Calu3 (cell line): ENCODE measurements at places on chromosomes 3 and 15.

DNA sequence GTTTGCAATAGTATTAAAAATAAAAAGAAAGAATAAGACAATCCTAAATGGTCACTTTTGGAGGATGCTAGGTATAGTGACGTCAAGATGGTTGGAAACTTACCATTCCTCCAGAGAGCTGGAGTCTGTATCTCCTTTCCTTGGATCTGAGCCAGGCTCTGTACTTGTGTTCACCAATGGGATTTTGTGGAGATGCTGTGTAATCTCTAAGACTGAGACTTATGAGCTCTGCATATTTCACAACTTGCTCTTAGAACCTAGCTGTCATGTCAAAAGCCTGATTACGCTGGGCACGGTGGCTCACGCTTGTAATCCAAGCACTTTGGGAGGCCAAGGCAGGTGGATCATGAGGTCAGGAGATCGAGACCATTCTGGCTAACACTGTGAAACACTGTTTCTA, 126.8 kb upstream of the CLSTN2 start:
- DNase-seq: no peak

- peak; percentile 86 for DNase-seq
Observed at GRCh38 chr15:75454471-75455378, 3.2 kb upstream of the SIN3A start.

GRCh38 chr3:157310329-157311052, 126.2 kb upstream of the PTX3 start:
- DNase-seq: no peak

GRCh38 chr15:22933641-22934061, 46.5 kb downstream of the CYFIP1 start:
- DNase-seq: no peak

GRCh38 chr15:60916679-60917460, 312.2 kb downstream of the RORA start:
- DNase-seq: peak; percentile 88

- no peak for DNase-seq
Observed at GRCh38 chr3:120028271-120029047, 65.8 kb downstream of the GSK3B start.

GRCh38 chr15:88031461-88031860, 225.1 kb downstream of the NTRK3 start:
- DNase-seq: no peak

DNA sequence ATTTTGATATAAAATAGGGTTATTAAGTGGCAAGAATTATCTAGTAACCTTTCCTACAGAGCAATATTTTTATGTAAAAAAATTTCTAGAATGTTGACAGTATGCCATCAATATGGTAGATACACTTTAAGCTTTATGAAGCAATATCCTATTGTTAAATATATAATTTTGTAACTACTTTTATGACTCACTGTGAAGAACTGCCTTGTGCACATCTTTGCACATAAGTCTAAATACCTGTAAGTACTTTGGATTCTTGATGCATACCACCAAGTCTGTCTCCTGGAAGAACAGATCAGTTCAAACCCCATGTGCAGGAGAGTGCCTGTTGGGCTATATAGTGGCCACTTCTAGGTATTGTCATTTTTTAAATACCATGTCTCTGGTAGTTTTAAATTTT, 205.7 kb upstream of the EIF1B start:
- DNase-seq: no peak

DNA sequence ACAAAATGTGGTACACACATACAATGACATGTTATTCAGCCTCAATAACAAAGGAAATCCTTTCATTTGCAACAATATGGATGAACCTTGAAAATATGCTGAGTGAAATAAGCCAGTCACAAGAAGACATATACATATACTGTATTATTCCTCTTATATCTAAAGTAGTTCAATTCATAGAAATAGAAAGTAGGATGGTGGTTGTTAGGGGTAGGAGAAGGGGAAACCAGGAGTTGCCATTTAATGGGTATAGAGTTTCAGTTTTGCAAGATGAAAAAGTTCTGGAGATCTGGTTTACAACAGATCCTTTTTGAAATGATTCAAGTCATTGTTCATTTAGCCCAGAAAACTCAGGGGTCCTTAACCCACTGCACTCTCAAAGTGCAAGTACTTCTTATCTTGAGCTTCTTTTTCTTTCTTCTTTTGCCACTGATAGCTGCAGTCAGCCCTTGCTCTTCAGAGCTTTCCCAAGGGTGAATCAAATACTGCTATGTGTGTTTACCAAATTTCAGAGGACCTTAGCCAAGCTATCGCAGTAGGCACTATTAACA, 208.0 kb upstream of the EOMES start:
- no peak for DNase-seq
